ENCODE measurements at places on chromosomes 7 and 10.

DNA sequence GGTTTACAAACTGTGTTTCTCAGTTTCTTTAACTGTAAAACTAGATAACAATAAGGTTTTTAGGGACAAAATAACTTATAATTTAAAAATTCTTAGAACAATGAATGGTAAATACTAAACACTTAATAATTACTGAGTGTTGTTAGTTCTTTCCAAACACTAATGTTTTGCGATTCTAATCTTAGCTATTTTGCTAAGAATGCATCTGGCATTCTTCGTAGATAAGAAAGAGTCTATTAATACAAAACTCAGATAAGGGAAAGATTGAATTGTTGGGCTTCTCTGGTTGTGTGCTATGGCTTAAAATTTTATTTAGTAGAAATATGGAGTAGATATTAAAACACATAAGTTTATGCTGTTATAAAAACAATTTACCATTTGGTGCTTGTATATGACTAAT is 45.4 kb downstream of the TMEM229A start:
- DNase-seq: peak; percentile 6

DNA sequence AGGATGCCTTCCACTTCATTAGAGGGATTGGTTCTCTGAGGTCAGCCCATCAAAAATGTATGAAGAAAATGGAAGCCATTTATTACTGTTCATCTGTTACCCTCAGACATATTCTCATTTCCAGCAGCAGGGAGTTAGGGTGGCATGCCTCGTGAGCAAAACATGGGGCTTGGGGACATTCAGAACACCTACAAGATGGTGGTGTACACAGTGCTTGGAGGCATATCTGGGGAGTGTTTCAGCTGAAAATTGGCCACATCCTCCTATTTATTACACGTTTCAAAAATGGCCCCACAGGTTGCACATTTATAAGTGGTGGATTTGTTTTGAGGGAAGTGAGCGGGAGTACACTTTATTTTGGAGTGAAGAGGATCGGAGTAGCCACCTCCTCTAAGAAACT is 93.4 kb downstream of the SPAG6 start:
- DNase-seq: no peak

DNA sequence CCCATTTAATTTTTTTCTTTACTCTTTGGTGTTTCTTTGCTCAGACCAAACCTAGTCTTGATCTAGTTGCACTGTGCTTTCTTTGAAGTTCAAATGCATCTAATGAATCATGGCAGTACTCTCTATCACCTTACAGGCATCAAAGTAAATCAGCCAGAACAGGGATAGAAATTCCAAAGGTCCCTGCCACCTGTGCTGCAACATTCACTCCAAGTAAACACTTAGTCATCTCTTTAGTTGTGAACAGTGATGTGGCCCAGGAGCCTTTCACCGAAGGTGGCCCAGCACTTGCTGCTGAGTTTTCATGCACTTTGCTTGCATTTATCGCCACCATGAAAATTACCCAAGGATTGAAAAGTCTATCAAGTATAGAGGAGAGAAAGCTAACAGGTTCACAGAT is 314.1 kb upstream of the ETV1 start:
- DNase-seq: no peak

GRCh38 chr7:1364068-1364905 is 95.0 kb downstream of the MICALL2 start:
- no peak for DNase-seq

- DNase-seq: peak; percentile 47
Measured at GRCh38 chr7:142438235-142438922, 180.5 kb upstream of the PRSS58 start.

- DNase-seq: peak; percentile 57
Measured at GRCh38 chr7:40015790-40016296, 65.8 kb downstream of the CDK13 start.

DNA sequence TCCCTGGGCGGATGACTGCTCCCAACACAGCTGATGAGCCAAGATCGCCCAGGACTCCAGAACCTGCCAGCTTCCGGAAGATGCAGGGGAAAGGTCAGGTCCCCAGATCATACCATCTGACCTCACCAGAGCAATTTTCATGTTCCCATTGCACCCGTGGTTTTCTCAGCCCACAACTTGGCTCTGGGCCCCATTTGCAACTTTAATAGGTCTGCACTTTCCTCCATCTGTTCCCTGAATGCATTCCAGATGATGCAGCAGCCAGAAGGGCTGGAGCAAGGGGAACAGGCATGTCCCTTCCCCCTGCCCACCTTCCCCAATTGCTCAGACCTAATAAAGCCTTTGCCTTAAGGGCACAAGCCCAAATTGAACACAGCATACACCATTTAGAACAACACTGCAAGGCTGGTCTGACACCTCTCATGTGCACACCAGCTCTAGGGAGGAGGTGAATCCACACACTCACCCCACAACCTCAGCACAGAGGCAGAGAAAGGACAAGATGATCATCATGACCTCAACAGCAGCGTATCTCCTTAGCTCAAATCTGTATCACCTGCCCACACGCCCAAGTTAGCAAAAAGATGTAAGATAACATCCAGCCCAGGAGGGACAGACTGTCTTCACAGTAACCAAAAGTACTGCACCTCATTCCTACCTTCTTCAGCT is 87.5 kb downstream of the PLXNA4 start:
- no peak for DNase-seq
